ENCODE measurements at places on chromosomes 4 and X.
A peak's percentile ranks its signal among the peaks of the same experiment; 100 is the strongest.

DNA sequence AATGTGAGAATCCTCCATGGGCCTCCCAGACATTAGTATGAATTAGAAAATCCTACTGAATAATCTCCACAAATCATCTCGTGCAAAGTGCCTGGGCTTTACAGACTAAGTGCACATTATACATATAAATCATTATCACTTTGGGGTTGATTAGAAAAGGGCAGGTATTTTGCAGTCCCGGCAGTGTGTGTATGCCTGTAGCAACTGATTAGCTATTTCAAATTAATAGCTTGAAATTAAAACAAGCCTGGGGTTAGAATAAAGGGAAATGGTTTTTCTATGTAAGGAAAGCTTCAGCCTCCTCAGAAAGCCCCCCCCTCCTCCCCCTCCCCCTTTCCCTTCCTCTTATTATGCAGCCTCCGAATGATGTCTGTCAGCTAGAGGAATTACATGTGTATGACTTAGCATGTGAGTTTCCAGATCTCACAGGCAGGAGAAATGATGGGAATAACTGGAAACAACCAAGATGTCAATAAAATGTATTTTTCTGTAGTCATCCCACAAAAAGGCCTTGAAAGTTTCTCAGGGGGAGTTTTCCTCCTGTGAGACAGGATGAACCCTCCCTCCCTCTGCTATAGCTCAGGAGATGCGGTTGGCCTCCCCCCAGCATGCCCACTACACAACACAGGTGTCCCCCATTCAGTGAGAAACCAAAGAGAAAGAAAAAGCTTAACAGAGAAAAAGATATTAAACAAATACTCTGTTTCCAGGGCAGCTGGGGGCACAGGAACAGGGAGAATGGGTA is 41.2 kb upstream of the RASGEF1B start:
- no peak for DNase-seq

- no peak for DNase-seq
Observed at GRCh38 chrX:10171249-10171648, 14.5 kb downstream of the CLCN4 start.

GRCh38 chrX:120356084-120356483 is 5.8 kb upstream of the ATP1B4 start:
- no peak for DNase-seq

- DNase-seq, result no peak
Observed at GRCh38 chr4:166413356-166413755, 540.3 kb downstream of the TLL1 start.

GRCh38 chr4:123421937-123422781 is 25.6 kb downstream of the SPRY1 start:
- no peak for DNase-seq

DNA sequence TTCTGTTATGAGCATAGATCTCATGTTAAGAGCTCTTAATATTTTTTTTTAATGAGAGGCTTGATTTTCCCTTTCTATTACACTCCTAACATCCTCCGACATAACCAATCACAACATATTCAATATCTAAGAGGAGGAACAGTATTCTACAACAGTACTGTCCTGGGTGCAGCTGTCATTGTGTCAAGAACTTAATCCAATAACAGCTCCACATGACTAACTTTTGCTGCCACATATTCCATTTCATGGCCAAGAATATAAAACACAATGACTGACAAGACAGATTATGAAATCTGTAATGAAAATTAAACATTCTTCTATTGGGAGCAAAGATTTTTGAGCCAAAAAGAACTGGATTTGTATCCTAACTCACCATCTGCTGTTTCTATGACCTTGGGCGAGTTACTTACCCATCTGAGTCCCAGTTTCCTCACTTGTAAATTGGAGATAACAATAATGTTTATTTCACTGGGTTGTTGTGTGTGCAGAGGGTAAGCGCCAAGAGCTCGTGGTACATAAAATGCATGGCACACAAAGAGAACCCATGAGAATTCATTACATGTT is 405.6 kb downstream of the SPRY1 start:
- DNase-seq, result no peak

DNA sequence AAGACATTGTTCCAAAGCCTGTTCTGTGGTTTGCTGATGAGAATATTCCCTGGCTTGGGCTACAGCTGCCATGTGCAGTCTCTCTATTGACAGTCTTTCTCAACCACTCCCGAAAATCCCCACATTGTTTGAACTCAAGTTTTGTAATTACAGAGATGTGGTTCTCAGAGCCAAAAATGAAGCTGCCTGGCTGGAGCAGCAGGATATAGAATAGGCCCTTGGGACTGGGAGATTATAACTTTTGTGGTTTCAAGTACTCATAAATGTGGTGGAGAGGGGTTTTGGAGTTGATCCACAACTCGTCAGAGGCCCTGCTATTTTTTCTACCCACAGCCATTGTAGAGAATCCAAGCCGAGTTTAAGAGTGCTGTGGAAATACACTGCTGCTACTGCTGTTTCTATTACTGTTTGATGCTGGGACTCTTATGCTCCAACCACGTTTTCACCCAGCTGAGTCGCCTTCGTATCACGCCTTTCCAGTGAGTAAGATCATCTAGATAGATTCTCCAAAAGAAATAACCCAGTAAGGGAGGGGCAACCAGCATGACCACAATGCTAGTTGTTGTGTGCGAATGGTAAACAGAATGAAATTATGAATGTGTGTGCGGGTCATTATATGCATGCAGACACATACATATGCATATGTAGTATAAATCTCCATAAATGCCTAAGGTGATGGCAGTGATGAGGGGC is 57.1 kb upstream of the ATXN3L start:
- DNase-seq, result peak; percentile 15

- no peak for DNase-seq
Observed at GRCh38 chr4:58566260-58566659, 1456.1 kb upstream of the IGFBP7 start.

GRCh38 chrX:20670611-20671010 is 403.9 kb upstream of the RPS6KA3 start:
- DNase-seq, result no peak

Data from COLO829 (cell line).